ENCODE measurements at places on chromosomes 1 and 21.

DNA sequence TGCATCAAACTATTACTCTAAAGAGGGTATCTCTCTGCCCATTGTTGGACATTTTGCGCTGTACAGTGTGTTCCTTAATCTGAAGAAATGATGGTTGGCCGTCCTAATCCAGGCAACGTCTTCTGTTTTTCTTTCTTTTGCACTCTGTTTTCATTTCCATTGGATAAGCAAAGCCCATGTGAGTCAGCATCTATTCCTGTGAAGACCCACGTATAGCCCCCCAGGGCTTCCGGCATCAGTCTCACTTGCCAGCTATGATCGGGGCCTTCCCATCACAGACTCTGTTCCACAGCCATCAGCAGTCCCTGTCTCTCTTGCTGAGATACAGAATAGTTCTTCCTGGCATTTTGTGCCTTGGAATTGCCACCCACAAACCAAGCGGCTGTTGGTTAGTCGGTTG, 29.2 kb upstream of the BRDT start:
- no peak for DNase-seq

DNA sequence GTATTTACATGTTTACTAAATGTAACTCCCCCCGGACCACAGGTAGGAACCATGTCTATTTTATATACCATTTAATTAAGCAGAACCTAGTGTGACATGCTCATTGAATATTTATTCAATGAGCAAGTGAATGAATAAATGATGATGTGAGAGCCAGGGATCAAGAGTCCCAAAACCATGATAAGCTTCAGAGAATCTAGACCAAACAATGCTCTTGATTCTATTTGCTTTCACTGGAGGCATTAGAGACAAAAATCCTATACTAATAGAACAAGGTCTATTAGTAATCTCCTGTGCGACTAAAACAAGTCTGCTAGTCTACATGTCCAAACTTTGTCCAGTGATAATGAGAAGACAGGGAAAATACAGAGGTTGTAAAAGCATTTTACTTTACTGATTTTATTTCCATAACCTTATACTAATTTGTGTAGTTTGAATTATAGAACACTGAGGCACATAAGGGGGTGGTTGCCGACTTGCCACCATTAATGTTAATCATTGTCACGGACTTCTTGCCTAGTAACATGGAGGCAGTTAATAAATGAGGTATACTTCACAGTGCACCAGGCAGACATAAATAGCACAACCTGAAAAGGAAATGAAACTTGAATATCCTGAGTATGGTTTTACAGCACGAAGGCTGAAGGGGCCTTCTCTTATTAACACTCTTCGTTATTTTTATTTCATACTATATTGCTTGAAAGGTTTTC, 69.8 kb downstream of the TBX15 start:
- no peak for DNase-seq

GRCh38 chr1:85134583-85135391, 66.0 kb downstream of the SYDE2 start:
- DNase-seq: no peak

- DNase-seq: no peak
These were observed 88.0 kb upstream of the ZBTB40 start for GRCh38 chr1:22363403-22364325.

GRCh38 chr1:215748431-215748830, 181.3 kb downstream of the KCTD3 start:
- no peak for DNase-seq

DNA sequence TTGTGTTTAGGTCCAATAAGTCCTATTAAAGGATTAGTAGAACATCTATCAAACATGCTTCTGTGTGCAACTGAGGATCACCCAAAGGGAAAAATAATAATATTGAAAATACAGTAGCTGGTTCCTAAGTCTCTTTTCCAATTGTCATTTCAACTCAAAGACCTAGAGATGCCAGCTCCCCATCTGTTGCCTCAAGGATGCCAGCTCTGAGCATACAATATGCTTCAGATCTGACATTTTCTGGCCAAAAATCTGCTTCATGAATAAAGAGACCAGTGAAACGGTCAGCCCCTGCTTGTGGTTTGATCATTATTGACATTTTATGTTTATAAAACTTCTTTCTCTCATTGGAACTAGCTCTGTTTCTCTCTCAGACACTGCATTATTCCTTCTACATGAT, 72.9 kb downstream of the CCDC185 start:
- no peak for DNase-seq

DNA sequence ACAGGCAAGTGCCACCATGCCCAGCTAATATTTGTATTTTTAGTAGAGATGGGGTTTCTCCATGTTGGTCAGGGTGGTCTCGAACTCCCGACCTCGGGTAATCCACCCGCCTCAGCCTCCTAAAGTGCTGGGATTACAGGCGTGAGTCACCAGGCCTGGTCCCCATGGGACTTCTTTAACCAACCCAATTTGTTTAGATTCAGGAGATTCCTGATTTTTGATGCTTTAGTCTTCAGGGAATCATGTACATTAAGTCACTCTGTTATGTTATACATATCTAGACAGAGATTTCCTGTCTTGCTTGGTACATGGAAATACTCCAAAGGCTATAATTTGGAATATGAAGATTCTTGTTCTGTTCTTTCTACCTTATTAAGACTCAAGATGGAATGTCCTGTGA, 202.4 kb upstream of the L1TD1 start:
- DNase-seq: no peak

GRCh38 chr1:220344745-220345144, 72.5 kb upstream of the RAB3GAP2 start:
- DNase-seq: no peak

DNA sequence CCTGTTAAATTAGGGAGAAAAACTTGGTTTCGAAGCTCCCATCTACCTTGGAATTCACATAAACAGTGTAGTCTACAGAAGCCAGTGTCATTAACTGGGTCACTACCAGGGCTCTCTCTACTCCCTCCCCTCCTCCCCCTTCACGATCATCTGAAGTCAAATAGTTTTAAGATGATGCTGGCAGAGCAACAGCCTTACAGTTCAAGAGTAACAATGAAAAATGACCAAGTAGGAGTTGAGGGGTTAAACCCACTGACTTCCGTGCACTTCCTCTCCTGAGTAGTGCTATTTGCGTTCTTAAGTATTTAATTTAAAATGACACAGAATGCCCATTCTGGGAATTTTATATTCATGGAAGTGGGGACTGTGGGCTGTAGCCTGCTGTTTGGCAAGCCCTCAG, 236.9 kb downstream of the SIPA1L2 start:
- DNase-seq: no peak

DNA sequence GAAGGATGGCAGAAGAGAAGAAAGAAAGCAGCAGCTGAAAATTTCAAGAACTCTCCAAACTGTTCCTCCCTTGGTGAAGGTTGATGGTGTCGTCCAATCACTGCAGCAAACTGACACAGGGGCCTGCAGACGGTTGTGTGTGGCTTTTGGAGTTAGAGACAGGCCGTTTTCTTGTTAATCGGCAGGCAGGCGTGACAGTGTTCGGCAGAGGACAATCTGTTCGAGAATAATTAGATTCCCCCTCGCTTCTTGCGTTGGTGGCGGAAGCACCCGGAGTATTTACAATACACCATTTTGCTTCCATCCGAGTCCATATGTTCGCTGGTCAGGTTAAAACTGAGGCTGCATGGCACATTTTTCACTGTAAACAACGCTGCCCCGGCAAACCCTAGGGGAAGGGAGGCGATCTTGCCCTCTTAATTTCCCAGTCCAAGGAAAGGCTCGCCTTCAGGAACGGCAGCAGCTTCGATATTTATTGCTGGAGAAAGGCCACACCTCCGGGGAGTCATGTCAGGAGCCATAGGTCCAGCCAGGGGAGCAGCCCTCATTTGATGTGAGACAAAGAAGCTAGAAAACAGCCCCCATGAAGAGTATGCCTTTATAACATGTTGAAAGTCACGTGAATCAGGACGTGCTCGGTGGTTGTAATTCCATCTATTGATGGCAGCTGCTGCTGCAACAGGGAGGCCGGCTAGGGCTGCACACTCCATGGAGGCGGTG, 360.1 kb downstream of the SMYD3 start:
- DNase-seq: no peak

- DNase-seq: peak; percentile 86
These were observed 4.0 kb downstream of the SHISAL2A start for GRCh38 chr1:52636721-52637695.

DNA sequence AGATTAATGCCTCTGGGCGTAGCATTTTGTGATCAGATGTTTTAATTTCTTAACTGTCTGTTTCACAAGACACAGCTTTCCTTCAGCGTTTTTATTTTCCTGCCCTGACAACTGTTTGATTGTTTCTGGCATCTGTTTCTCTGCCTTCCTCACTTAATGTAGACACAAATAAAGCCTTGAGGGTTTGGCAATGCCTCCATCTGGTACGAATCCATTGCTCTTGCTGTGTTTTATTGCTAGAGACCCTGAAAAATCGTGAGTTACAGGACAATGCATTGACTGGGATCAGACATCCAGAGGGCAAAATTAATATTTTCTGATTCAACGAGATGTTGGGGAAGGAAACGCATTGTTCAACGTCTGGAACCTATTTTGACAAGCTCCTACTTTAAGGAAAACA, 363.5 kb downstream of the MRPL39 start:
- no peak for DNase-seq

- no peak for DNase-seq
These were observed 36.7 kb upstream of the IGSF3 start for GRCh38 chr1:116704278-116704677.

- peak; percentile 25 for DNase-seq
These were observed 14.0 kb downstream of the GTF2B start for GRCh38 chr1:88877382-88877825.

DNA sequence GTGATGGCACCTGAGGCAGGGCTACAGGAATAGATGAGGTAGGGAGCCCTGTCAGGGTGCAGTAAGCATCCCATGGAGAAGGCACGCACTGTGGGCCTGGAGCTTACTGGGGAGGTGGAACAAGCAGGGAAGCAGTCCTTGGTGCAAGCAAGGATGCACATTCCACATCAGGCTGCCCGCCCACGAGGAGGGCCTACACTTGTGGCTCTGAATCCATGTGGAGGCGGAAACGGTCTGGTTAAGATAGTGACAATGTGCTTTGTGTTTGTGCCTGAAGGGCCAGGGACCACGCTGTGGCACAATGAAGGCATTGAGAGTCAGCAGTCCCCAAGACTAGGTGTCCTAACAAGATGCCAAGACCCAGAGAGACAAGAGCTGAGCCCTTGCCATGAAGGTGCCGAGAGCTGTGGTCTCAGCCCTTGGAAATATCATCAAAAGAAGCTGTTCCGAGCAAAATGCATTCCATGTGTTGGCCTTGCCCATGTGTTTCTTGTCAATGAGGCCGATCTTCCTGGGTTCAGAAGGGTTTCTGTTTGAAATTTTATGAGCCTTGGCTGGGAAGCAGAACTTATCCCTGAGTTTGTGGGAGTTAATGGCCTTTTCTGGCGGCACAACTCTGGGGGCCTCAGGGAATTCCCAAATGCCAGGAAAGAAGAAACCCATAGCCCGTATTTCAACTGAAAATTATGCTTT, 111.9 kb downstream of the NGF start:
- DNase-seq: no peak

DNA sequence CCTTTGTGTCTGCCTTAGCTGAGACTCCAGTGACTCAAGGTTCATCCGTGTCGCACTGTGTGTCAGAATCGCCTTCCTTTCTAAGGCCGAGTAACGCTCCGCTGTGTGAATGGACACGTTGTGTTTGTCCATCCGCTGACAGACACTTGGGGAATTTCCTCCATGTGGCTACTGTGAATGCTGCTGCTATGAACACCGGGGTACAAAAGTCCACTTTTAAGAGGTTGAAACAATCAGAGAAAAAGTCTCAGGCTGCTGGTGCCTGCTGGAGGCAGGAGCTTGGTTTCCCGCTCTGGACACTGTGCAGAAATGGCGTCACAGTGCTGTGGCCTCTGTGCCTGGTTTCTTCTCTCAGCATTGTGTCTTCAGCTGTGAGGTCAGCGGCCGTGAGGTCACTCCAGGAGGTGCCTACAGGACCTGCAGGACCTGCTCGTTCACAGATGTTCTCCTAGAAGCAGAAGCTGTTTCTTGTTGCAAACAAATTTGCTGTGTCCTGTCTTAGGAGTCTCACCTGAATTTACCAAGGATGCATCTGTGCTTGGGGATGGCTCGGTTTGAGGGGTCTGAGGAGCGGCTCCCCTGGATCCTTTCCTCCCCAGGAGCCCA, 34.2 kb downstream of the KRTAP10-1 start:
- DNase-seq: no peak

DNA sequence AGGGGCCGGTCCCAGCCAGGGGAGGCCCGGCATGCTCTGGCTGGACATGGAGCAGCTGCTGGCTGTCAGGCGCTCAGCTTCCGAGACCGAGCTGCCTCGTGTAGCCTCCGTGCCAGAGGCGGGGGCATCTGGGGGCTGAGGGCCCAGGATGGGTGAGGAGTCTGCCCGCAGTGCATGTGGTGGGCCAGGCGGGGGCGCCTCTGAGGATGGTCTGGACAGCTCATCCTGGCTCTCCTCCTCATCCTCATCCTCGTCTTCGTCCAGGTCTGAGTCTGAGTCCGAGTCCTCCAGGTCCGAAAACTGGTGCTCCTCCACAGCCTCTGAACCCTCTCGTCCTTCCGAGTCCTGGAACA, 28.9 kb upstream of the EDN2 start:
- DNase-seq: no peak

DNA sequence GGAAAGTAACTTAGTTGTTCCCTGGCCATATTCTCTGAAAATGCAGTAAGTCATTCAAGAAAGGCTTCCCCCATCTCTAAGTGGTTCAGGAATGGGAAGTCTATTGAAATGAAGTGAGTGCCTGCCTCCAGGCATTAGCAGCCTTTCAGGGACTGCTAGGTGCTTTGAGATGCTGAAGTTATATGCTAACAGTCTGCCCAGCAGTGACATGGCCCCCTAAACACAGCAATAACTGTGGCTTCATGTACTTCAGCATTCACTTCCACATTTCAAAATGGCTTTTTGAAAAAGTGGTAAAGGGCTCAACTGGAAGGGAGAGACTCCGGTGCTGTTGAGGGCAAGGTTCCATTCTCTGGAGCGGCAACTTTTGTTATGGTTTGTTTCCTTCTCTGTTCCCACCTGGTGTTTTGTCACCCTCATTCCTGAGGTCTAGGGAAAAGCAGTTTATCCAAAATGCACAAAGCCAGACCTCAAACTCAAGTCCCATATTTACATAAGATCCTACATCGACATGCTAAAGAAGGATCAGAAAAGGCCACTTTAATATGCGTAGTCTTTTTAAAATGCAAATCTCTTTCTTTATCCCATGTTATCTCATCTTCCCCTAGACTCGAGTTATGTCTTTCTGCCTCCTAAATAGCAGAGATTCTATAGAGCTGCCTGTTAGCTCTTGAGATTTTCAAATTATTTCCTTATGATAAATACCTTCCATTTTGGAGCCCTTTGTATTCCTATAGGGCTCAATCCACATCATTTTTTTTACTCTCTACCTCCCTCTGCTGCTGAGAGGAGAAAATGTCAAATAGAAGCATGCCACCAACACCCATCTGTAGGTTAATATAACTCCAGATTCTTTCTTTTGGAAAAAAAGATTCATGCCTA, 34.2 kb upstream of the LRRC8C start:
- DNase-seq: peak; percentile 60

GRCh38 chr21:14482165-14482564, 64.0 kb downstream of the SAMSN1 start:
- peak; percentile 61 for DNase-seq

- DNase-seq: no peak
These were observed 88.2 kb downstream of the GDAP2 start for GRCh38 chr1:117841117-117841650.
